Fibroblast of skin of scalp (primary cell): ENCODE measurements at places on chromosomes 1 and 21.
A peak's percentile ranks its signal among the peaks of the same experiment; 100 is the strongest.

GRCh38 chr1:62176597-62177312 is 17.9 kb upstream of the L1TD1 start:
- no peak for DNase-seq

- no peak for DNase-seq
These were observed 2.2 kb downstream of the IGSF9 start for GRCh38 chr1:159943278-159943640.

DNA sequence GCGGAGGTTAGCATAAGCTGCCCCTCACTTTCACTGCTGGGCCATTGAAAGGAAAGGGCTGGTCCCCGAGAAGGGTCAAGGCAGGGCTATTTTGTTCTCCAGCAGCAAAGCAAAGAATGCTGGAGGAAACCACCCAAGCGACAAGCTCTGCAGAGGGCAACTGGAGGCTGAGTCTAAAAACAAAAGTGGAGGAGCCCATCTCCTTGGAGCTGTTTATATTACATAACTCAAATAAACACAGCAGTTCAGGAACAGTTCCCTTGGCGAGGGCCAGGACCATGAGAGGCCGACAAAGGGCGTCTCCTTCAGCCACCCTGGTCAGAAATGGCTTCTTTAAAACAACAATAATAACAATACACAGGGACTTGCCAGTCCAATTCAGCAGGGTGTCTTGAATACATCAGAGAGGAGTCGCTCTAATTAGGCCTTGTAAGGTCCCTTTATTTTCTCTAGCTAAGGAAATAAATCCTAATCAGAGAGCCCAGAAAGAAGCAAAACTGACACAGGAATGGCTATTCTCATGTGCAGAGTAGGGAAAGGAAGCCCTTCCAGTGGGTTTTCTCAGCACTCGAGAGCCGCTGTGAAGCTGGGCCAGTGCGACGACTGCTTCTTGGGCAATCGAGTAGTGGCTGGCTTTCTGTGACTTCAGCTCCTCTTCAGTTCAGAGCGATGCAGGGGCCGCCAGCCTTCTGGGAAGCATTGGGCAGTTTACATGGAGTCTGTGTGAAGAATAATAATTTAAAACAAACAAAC is 57.0 kb upstream of the TARBP1 start:
- DNase-seq = peak; percentile 27

- DNase-seq = no peak
These were observed 115.6 kb downstream of the TNFSF18 start for GRCh38 chr1:172935062-172935592.

DNA sequence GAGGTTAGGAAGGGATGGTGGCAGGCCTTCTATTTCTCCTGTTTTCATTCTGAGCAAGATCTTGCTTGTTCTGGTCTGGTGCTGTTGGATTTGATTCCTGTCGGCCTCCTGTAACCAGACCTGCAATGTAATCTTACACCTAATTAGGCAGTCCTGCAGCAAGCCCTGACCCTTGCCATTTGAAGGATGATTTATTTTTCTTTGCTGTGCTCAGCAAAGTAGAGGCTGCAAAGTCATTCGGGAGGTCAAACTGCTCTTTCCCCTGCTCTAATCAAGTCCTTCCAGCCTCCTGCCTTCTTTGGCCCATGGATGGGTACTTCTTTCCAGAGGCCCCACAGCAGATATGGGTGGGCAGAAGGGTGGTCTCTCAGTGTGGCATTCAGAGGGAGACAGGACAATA is 417.7 kb upstream of the USP24 start:
- DNase-seq = no peak

- DNase-seq = no peak
These were observed 24.4 kb upstream of the FAAH start for GRCh38 chr1:46369542-46370213.

DNA sequence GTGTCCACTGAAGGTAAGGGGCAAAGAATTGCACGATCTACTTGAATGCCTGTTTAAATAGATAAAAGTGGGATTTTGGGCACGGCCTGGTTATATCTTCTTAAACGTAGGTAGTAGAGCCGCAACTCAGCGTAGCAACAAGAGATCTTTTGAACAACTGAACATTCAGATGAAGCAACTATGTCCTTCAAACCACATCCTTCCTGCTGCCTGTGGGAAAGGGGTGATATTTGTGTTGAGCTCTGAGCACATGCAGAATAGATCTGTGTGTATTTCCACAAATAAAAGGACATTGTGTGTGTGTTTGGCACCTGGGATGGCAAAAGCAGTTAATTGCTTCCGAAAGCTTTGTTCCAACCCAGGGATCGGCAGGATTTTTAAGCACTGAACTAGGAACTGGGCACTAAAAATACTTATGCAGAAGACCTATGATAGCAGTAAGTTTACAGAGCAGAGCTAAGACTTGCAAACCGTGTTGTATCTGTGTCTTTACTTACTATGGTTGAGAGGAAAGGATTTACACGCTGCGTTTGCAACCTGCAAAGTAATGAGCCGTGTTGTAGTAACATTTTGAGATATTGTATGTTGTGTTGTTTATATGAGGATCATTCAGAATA is 333.4 kb downstream of the CHRM3 start:
- no peak for DNase-seq

GRCh38 chr1:4954392-4954791 is 300.0 kb downstream of the AJAP1 start:
- DNase-seq = no peak

- DNase-seq = no peak
These were observed 597.3 kb downstream of the PTPRU start for GRCh38 chr1:29833581-29833980.

DNA sequence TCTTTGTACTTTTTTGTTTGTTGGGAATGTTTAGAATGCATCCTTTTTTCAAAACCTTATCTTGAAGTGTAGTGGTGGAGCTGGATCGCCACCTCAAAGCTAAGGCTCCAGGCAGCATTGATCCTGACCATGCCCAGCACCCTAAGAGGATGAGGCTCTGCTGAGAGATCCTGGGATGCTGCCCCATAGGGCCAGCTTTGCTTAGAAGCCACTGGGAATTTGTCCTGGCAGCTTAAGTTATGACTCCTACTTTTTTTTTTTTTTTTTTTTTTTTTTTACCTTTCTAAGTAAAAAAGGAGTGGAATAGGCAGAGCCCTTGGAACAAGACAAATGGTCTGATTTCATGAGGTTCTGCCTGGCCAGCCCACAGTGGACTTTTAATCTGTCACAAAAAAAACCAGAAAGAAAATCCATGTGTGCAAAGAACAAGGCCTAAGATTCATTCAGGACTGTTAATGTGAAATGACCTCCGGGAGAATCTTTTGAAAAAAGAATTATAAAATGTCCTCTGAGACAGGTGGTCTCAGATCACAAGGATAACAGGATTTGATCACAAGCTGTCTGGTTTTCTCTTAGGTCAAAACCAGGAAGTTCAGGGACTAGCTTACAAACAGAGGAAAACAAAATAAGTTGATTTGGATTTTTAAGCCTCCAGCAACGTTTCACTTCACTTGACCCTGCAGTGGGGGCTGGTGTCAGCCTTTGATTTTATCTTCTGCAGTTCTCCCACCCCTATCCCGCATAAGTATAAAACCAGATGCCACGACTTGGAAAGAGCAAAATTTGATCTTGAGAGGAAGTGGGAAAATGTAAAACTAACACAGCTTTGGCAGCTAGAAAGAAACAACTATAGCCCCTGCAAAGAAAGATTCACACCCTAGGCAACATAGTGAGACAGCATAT is 25.9 kb upstream of the RAP1A start:
- no peak for DNase-seq

- DNase-seq = no peak
These were observed 57.5 kb downstream of the SRSF11 start for GRCh38 chr1:70278710-70279109.

- DNase-seq = no peak
These were observed 16.5 kb upstream of the A3GALT2 start for GRCh38 chr1:33337441-33337840.

DNA sequence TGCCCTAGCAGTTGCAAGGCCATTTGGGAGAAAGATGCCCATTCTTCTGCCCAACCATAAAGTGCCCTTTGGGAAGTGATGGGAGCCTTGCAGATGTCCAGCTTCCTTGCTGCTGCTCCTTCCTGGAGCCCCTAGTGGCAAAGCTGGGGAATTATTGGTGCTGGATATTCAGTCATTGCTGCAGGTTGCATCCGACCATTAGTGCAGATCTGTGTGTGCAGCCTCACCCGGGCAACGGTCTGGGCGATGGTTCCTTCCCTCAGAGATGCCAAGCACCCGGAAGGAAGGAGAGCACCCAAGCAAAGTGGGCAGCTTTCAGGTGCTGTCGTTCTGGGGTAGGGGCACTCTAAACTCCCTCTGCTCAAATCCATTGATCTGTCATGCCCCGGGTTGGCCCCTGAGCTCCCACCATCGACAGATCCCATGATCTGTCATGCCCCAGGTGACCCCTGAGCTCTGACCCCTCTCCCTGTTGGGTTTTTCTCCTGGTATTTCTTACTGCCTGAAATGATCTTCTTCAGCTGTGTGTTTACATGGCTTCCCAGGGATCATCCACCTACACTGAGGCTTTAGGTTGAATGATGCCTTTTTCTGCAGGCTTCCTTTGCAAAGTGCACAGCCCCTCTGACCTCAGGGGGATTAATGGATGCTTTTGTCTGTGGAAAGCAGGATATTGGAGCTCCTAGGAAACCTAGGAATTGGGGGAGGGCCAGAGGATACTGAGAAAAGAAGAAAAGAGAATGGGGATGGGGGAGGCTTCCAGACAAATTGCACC is 467.5 kb downstream of the PTPRU start:
- DNase-seq = peak; percentile 42

DNA sequence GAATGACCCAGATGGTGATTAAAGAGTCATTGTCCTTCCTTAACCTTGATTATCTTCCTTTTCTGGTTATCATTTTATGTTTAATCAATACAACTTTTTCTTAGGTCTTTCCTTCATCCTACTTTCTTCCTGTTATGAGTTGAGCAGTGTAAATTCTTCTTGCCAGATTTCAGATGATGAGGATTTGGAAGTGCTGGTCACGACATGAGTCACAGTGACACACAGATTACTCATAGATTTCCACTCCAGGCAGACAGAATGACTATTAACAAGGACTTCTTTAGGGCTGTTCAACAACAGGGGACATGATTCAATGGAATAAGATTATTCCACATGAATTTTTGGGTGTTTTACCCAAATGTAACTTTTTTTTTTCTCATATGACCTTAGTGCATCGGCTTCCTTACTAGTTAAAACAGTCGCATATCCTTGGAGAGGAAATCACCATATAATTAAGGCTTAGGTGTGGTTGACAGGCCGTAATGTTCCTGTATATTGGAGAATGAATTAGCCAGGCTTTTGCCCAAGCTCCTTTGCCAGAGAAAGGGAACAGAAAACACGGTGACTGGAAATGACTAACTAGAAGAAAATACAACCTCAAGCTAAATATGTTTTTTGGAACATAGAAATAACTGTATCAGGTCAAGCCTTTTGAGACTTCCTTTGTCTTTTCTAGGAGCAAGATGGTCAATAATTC is 44.2 kb downstream of the PRRX1 start:
- peak; percentile 98 for DNase-seq

GRCh38 chr1:115729756-115730155 is 38.8 kb downstream of the CASQ2 start:
- DNase-seq = no peak

- DNase-seq = no peak
These were observed 354.8 kb downstream of the HHAT start for GRCh38 chr1:210683403-210684047.

- no peak for DNase-seq
These were observed 97.1 kb downstream of the DUSP10 start for GRCh38 chr1:221644663-221645258.

- DNase-seq = no peak
These were observed 5.1 kb upstream of the PIGV start for GRCh38 chr1:26782521-26783212.

- no peak for DNase-seq
These were observed 30.9 kb downstream of the PRDM16 start for GRCh38 chr1:3099861-3100260.

- no peak for DNase-seq
These were observed 56.2 kb upstream of the DPH5 start for GRCh38 chr1:101081496-101082488.

DNA sequence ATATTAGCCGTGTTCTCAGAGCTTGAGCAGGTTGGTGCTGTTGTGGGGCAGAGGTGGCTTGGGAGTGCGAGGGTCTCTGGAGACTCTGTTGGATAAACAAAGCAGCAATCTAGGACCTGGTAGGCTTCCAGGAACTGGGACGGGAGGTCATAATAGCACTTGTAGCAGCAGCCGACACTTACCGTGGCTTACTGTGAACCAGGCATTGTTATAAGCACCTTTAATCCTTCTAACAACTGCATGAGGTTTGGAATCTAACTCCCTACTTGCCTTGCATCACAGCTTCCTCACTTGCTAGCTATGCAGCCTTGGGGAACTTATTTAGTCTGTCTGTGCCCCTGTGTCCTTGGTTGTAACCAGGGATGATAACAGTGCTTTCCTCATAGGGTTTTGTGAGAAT is 94.9 kb downstream of the NAV1 start:
- no peak for DNase-seq

GRCh38 chr1:152050886-152051675 is 14.3 kb upstream of the S100A11 start:
- peak; percentile 42 for DNase-seq

DNA sequence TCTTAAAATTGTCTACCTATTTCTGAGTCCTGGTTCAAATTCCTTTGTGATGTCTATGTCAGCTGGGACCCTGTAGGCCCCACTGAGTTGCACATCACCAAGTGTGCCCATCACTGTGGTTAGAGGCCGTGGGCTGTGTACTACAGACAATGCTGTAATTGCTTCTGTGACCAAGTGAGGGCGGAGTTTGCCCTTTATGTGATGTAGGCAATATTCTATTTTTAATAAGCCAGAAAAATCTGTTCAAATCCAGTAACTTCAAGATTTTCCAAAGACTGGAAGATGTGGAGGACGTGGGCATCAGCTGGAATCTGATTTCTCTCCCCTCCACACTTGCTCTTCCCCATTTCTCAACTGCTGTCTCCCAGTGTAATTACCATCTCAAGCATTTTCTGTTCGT is 215.4 kb downstream of the PBX1 start:
- no peak for DNase-seq

DNA sequence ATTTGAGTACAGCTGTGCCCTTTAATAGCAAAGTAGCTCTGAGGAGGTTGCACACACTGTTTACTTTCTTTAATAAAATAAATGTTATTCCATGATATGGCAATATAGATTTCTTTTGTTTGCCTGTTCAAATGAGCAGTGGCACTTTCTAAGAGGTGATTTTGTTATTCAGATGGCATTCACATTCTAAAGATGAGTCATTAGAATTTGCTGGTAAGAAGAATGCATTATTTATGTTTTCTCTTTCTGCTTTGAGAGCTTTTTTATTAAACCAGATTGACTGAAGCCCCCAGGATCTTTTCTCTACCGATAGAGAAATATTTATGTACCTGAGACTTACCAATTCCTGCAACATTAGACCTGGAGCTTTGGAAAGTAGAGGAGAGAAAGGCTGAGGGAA is 11.2 kb upstream of the LEPR start:
- no peak for DNase-seq

GRCh38 chr1:28240024-28240423 is 4.1 kb downstream of the ATP5IF1 start:
- DNase-seq = no peak

- no peak for DNase-seq
These were observed 116.7 kb downstream of the RHOU start for GRCh38 chr1:228852024-228852423.
